SJCRH30 (cell line): ENCODE measurements at places on chromosomes 12 and 14.

DNA sequence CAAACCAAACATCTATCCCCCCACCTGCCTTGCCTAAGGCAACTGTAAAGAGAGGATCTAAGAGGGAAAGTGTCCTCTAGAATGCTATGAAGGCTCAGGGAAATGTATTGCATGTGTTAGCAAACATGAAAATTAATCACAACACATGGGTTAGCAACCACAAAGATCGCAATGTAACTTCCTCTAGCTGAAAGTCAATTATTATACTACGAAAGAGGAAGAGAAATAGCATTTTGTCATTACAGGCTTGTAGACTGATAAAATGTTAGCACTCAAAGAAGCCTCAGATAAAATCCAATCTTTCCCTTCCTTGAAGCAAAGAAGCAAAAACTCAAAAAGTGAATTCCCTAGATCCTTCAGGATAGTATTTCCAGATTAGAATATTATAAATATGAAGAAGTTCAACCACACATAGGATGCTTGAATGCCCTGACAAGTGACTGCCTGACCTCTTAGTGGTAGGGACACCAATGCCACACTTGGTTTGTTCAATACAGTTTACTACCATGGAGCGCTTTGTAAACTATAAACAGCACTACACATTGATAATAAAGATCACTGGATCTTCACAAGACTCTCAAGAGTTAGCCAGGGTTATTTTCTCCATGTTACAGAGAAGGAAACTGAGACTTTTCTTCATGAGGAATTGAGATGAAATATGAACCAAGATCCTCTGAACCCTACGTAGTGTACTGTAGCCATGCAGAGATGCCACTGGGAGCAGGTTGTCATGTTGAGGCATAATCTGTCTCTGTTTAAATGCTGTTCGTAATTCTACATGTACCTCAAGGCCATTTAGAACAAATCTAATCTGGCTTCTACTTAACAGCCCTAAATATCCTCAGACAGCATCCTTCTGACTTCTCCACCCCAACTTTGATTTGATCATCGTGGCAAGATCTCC is 100.7 kb downstream of the ITPR2 start:
- DNase-seq, result no peak

DNA sequence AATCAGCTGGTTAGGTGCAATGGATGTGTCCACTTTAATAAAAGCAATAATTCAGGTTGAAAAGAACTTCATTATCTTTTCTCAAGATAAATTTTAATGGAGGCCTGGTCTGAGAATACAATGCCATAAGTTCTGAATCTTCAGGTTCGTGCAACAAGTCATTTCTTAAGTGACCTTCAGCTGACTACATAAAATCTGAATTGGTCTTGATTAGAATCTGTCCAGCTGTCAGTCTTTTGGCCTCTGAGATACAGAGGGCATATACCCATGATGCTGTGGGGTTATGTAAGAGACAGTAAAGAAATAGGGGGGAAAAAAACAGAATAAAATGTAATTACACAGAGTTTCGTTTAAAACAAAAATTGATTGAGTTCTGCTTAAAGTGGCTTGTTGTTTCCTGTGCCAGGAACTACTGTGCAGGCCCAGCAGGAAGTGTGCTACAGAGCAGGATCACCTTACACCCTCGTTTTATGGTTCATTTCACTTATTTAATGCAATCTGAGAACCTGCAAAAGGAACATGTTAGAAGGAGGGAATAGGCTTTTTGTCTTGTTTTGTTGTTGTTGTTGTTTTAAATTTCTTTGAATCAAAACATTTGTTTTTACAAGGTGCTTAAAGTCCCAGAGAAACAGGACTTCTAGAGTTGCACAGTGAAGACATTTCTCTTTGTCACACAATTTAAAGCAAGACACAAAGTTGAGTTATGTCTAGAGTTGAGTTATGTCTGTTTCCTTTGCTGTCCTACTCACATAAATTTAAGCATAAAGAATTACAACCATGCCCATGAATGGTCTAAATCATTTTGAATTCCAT is 64.2 kb downstream of the LGR5 start:
- DNase-seq, result peak; percentile 66

DNA sequence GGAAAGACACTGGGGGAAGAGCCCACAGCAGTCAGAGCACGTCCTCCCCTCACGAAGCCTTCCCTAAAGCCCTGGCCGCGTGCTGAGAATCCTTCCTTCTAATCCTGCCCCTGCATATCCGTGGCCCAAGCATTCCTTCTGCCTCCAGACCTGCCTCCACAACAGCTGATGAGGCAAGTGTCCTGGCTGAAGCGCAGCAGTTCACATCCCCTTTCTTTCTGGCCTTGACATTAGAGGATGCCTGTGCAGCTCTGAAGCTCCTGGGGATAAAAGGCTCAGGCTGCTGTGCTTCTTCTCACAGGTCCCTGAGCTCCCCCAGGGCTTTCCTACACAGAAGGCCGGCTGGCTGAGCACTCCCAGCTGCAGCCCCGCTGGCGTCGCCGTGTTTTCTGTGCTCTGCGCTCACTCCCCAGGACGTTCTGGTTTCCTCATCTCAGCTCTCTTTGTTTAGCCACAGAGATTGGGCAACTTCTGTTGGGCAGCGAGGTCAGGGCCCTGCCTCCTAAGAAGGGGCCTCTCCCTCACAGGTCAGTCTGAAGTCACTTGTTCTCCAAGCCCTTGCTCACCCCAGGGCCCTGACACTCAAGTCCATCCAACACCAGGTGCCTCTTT is 45.8 kb downstream of the NINJ2 start:
- DNase-seq, result peak; percentile 63

GRCh38 chr14:70919774-70920173 is 12.5 kb downstream of the PCNX1 start:
- no peak for DNase-seq

DNA sequence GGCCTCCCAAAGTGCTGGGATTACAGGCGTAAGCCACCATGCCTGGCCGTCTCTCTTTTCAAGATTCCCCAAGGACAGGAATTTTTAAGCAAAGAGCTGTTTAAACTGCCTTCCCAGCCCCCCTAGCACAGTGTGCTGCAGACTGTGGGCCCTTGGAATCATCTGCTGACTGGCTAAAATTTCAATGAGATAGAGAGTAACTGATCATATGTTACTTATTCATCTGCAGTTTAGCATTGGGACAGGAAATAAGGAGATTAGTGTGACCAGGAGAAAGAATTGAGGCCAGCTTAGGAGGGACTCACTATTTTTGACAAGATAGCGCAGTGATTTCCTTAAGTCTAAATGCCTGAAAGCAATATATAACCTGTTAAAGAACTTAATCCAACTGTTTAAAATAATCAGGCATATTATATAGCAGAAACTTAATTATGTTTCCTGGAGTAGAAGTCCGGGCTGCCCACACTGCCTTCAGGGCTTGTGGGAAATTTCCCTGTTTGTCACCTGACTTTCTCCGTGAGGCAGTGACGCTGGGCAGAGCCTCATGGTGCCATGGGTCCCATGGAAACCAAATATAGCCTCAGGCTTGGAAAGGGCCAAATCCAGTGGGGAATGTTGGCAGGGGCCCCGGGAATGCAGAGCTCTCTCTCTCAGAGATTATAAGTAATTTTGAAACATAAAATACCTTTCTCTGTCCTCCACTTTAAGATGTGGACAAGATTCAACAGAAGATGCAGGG is 22.8 kb upstream of the CEBPE start:
- peak; percentile 70 for DNase-seq

- no peak for DNase-seq
Observed at GRCh38 chr12:80183939-80184338, 84.6 kb downstream of the OTOGL start.

DNA sequence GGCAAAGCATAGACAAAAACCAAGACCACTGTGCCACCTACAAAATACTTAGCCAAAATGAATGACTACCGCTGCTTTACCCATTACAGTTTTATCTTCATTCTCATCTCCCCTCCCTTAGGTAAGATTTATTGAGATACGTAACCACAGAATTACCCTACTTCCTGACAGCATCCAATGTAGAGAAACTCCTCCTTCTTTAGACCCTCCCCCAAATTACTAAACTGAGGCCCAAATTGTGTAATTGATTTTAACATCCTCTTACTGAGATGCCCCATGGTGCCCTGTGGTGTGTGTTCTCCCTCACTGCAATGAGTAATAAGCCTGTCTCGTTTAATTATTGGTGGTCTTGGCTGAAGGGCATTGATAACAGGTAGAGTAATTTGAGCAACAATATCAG is 19.1 kb downstream of the VRK1 start:
- DNase-seq, result no peak

DNA sequence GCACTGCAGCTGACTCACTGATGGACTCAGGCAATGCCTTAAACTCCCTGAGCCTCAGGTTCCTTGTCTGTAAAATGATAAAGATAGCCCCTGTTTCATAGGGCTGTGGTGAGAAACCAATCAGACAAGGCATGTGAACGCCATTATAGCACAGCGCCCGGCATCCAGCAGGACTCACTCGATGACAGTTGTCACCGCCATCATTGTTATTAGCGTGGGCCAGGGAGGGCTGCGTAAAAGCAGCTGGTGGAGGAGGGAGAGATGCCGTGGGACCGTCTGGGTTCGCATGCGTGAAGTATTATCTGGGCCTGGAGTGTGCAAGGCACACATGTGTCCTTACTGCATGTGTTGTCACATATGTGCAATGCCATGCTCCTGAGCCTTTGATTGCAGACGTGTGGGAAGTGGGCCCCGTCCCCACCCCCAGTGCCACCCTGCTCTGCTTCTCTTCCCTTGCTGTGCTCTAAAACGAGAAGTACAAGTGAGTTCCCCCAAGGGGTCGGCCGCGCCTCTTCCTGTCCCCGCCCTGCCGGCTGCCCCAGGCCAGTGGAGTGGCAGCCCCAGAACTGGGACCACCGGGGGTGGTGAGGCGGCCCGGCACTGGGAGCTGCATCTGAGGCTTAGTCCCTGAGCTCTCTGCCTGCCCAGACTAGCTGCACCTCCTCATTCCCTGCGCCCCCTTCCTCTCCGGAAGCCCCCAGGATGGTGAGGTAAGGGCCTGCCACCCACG is at the start of gene PTPN6:
Gene PTPN6, plus strand, starts transcription at position 546 of the 730 bp plus-strand sequence. Its CDS starts 157 bp downstream, at position 703.
- no peak for DNase-seq

GRCh38 chr14:76832503-76832988 is 6.3 kb downstream of the LRRC74A start:
- peak; percentile 57 for DNase-seq

DNA sequence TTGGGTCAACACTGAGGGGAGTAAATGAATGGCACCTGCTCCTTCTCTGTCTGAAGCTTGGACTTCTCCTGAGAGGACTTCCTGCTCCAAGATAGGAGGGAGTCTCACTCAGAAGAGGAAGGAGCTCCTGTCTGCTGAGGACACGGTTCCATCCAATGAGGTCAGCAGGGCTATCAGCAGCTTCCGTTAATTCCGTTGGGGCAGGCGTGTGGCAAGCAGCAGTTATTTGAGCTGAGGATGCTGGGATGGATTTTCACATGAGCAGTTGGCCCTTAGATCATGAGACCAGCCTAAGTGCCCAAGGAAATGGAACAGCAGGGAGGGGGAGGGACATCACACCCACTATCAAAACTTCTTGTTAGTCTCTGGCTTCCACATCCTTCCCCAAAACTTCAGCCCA is 159.0 kb upstream of the PZP start:
- no peak for DNase-seq

- DNase-seq, result no peak
Observed at GRCh38 chr14:36055681-36056225, 120.8 kb downstream of the PTCSC3 start.

- DNase-seq, result peak; percentile 99
Observed at GRCh38 chr12:57887631-57888408, 41.3 kb upstream of the CTDSP2 start.

DNA sequence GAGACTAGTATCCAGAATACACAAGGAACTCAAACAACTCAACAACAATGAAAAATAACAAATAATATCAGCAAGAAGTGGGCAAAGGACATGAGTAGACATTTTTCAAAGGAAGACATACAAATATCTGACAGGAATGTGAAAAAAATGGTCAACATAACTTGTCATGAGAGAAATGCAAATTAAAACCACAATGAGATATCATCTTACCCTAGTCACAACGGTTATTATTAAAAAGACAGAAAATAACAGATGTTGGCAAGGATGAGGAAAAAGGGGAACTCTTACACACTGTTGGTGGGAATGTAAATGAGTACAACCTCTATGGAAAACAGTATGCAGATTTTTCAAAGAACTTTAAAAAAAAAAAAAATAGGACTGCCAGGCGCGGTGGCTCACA is 20.4 kb downstream of the VWF start:
- peak; percentile 67 for DNase-seq

DNA sequence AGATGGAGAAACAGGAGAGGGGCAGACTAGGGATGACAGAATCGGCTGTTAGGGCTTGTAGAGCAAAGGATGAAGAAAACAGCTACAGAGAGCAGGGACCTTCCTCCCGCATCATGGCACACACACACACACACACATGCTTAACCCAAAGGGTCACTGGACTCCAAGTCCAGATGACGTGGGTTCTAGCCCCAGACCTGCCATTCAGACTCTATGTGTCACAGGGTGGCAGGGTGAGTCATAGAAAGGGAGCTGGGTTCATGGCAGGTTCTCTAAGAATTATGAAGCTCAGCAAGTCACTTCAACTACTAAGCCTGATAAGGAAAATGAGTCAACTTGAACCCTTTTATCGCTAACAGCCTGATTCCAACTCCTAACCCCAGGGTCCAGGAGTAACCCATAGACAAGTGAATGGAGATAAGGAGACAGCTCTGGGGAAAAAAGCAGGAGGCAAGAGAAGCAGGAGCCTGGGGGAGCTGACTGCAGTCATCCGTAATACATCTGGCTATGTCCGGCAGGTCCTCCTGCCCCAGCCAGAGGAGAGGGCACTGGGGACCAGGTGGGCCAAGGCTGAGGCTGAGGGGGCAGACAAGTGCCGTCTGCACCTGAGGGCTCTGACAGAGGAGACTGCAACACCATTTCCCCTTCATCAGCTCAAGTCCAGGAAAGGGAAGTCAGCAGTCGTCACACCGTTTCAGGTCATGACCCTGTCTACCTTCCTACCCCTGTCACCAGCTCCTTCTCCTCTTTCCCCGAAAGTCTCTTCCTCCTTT is 3.6 kb upstream of the TNFRSF1A start:
- DNase-seq, result no peak

- DNase-seq, result no peak
Observed at GRCh38 chr14:36826614-36827013, 165.0 kb downstream of the PAX9 start.

DNA sequence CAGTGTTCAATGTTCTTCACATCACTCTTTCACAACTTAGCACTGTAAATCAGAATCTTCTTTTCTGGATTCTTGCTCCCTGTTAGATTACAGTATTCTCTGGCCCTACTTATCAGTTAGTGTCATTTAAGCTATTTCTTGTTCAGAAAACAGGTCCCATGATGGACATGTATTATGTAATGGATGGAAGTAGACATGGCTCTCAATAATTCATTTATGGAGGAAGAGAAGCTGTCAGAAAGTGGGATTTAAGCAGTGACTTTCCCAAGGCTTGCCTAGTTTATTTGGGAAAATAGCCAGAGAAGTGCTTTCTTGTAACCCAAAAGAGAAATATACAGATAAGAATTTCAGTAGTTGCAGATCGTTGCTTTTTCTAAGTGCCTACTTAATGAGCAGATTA is 1.6 kb downstream of the ERC1 start:
- no peak for DNase-seq
